T-helper 2 cell (primary cell): ENCODE measurements at places on chromosomes 11 and 22.

GRCh38 chr11:122430490-122430889 is 225.0 kb upstream of the UBASH3B start:
- DNase-seq: no peak

GRCh38 chr11:9228091-9228490 is 37.1 kb downstream of the DENND5A start:
- DNase-seq: no peak

DNA sequence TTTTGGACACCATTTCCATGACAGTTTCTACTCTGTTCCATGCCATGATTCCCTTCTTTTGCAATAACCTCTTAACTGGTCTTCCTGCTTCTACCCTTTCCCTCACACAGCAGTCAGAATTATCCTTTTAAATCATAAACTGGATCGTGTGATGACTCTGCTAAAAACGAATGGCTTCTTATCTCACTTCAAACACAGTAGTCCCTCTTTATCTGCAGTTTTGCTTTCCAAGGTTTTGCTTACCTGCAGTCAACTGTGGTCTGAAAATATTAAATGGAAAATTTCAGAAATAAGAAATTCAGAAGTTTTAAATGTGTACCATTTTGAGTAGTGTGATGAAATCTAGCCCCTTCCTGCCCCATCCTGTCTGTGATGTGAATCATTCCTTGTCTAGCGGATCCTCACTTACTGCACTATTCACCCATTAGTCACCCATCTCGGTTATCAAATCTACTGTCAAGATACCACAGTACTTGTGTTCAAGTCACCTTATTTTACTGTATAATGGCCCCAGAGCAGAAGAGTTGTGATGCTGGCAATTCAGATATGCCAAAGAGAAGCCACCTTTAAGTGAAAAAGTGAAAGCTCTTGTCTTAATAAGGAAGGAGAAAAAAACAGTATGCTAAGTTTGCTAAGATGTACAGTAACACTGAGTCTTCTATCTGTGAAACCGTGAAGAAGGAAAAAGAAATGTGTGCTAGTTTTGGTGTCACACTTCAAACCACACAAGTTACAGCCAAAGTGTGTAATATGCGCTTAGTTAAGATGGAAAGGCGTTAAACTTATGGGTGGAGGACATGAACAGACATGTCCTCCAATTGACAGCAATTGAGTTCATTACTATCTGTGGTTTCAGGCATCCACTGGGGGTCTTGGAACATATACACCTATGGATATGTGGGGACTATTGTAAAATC is 283.0 kb downstream of the DDX10 start:
- DNase-seq: no peak

DNA sequence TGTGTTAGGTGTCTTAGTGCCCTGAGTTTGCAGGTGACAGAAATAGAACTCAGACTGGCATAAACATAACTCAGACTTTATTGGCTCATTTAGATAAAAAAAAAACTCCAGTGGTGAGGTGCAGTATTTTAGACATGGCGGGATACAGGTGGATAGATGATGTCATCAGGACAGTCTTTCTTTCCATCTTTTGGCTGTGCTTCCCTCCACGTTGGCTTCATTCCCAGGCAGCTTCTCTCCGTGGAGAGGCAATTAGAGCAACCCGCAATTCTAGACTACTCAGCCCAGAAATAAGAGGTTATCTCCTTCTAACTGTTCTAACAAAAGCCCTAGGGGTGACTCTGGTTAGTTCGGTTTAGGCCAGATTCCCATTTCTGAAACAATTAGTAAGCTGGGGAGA is 40.5 kb downstream of the NCAM1 start:
- no peak for DNase-seq

DNA sequence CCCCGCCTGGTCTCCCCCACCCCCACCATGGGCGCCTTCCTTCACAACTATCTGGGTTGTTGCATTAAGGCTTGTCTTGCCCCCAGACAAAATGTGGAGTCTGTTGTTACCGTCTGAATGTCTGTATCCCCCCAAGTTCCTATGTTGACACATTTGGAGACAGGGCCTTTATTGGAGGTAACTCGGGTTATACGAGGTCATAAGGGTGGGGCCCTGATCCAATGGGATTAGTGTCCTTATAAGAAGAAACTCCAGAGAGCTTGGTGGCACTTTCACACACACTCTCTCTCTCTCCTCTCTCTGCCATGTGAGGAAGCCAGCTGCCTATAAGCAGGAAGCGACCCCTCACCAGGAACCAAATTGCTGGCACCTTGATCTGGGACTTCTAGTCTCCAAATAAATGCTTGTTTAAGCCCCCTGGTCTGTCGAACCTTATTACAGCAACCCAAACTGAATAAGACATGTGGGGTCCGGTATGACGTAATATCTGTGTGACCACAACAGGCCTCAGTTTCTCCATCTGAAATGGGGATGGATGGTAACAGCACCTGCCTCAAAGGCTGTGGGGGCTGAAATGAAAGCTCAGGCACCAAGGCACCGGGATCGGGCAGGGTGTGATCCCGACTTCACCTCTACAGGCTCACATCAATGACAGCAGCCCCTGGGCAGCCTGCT is 222.3 kb downstream of the CTTN start:
- no peak for DNase-seq

- no peak for DNase-seq
These were observed 10.4 kb upstream of the THY1 start for GRCh38 chr11:119433358-119433725.

- DNase-seq: no peak
These were observed 43.2 kb downstream of the MCAM start for GRCh38 chr11:119273721-119274120.

DNA sequence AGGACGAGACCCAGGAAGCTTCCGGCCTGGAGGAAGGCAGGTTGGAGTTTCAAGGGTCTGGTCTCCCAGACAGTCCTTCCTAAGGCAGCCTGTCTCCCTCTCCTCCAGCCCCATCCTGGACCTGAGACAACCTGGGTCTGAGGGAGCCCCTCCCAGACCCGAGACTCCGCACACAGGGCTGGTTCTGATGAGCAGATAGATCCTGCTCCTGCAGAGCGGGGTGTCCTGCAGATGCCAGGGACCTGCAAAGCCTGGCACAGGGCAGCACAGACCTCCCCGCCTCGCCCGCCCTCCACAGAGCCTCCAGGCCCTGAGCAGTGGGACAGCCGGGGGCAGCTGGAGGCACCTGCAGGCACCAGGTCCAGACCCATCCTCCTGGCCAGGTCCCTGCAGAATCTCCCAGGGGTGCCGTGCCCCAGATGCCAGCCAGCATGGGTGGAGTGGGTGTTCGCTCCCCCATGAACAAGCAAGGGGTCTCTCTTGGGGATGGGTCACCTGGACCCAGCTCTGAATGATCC is 7.8 kb downstream of the PIM3 start:
- DNase-seq: no peak

GRCh38 chr11:133545199-133545803 is 13.0 kb upstream of the OPCML start:
- DNase-seq: no peak

DNA sequence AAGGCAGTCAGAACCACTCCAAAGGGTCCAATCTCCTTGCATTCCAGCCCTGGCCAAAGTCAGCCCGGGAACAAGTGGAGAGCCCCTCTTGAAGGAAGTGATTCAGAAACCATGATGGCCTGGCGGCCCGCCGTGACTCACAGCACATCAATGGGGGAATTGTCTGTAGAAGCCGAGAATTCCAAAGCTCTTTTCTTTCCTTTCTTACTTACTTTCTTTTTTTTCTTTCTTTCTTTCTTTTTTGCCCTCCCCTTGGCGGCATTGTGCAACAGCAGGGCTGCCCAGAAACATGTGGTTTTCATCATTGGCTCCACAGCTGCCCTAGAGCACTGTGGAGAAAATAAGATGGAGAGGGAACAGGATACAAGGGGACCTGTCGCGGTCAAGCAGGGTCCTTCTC is 140.2 kb upstream of the TIMP3 start:
- no peak for DNase-seq

GRCh38 chr11:24233041-24233440 is 263.8 kb upstream of the LUZP2 start:
- DNase-seq: no peak

- no peak for DNase-seq
These were observed 80.7 kb upstream of the MPPED2 start for GRCh38 chr11:30666817-30667216.

DNA sequence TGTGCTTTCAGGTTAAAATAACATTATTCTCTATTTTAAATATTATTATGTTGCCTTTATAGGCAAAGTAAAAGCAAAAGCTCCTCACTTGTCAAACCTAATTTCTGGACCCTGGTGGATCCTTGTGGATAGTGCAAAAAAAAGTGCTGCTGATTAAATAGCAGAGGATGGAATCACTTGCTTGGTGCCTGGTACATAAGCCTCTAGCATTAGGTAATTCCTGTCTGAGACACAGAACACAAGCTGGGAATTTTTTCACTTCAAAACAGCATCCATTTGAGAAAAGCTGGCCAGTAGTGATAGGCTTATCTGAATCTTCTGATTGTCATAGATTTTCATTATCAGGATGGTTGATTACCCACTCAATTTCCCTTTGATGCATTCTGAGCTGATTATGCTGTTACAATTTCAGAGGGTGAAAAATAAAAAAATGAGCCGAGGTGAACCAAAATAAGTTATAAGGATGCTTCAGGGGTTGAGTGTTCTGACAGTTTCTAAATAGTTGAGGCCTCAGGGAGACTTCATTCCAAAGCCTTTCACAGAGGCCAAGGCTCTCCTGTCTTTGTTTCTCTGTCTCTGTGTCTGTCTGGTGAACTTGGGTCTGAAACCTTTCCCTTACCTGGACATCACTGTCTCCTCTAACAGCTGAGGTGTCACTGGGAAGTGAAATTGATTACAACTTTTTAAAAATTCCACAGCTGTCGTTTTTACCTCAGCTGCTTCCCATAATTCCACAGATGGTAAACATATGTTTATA is 242.9 kb downstream of the NELL1 start:
- no peak for DNase-seq

DNA sequence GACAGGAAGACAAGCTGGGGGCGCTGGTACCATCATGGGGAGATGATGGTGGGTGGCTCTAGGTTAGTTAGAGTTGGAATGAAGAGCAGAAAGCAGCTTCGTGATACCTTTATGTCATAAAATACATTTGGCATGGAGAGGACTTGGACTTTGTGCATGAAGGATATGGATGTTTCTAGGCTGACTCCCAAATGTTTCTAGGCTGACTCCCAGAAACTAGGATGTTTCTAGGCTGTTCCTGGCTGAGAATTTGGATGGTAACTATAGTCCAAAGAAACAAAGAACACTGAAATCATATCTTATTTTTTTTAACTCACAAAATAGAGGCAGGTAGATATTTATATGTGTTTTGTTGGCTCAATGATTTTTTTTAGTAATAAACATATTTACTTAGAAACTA is 89.4 kb upstream of the VPREB1 start:
- no peak for DNase-seq
